Hematopoietic multipotent progenitor cell treated with erythropoietin and hydrocortisone succinate and interleukin-3 and kit ligand, for 15 days (in vitro differentiated cells): ENCODE measurements at places on chromosomes 7 and 10.

DNA sequence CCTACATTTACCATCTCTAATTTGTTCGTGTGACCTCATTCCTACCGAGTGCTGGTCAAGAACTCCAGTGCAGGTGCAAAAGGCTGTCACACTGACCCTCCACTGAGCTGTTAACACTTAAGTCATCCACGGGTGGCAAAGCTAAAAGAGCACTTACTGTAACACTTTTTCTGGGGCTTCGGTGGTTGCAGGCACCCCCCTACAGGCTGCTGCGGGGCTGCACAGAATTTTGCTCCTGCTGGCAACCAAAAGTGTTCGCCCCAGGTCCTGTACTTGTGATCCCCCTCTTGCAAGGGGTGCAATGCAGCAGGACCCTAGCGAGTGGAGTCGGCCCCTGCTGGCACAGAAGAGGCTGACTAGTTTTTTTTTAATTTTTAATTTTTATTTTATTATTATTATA, 298.9 kb upstream of the CNTNAP2 start:
- DNase-seq = no peak

DNA sequence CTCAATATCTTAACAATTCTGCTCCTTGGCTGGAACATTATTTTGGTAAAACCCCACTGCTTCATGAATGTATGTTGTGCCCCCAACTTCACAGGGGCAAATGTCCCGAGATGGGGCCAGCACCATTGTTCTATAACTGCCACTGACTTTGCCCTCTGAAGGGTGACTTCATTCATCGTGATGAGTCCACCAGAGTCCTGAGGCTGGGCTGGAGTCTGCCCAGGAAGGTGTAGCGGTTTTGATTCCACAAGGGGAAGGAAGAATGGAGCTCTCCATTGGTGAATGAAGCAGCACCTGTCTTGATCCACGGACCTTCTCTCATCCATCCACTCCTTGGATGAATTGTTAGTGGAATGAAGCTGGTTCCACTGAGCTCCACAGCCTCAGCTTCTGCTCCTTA, 18.4 kb downstream of the AKR1B1 start:
- DNase-seq = no peak

GRCh38 chr7:112959276-112959675, 127.4 kb downstream of the GPR85 start:
- no peak for DNase-seq

DNA sequence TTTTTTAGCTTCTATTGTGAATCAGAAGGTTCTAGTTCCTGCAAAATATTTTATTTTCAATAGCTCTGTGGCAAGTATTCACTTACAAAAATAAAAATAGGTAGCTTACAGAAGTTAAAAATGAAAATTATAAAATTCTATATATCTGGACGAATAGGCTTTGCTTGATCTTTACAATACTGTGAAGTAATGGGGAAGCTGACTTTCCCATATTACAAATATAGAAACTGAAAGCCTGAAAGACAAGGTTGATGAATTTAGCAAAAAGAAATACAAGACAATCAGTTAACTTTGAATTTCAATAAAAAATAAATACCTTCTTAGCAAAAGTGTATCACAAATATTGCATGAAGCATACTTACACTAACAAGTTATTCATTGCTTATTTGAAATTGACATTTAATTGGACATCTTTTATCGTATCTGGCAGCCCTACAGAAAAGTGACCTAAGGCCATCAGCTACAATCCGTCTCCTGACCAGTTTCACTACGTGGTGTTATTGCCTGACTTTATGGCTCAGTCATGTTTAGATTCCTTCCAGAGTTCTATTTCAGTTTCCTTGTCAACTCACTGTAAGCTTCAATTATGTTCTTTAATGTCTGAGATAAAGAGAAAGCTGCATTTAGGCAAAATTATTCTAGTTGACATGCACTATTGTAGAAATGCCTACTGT, 310.5 kb upstream of the HGF start:
- no peak for DNase-seq

DNA sequence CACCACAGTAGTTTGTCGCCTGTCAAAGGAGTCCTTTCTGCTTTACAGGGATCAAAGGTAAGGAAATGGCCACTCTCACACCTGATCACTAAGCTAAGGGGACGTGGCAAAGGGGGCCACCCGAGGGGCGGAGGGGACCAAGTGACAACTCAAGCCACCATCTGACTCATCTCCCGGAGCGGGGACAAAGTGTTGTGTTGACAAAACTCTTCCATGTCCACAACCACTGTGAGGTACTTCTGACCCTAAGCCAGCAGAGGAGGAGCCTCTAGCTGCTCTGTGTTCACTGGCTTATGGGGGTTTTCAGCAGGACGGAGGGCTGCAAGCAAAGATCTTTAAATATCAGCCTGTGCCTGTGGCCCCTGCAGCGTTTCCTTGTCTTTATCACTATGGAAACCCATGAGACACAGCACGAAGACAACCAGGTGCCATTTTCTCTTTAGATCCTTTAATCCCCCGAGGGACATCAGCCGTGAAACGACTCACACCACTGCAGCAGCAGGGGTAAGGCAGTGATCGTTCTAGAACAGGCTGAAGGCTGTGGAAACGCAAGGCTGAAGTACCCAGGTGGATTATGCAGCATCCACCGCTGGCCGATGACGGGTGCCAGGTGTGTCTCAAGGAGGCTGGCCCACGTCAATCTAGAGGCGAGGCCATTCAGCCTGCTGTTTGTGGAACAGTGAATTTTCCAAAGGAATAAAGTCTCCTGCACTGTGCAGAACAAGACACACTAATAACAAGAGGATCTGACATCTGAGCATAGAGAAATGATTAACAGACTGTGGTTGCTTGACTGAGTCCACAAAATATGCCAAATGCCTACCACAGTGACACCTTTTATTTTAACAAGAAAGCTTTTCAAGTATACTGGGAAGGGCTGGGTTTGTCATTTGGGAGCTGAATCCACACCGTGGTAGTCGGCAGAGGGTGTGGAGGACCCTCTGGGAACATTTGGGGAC, 26.6 kb upstream of the DDC start:
- no peak for DNase-seq

DNA sequence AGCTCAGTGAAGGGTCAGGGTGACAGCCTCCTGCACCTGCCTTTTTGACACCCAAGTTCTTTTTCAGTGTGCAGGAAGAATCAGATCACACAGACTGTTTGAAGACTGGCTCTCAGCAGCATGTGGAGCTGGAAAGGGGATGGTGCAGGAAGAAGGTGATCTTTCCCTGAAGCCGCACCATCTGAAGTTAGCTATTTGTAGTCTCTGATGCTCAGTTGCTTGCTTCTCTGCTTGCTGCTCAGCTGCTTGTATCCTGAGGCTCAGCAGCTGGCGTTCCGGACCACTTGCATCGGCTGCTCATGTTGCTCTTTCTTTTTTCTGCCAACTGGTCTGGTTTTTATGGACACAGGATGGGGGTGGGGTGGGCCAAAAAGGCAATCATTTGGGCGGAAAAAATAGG, 15.8 kb upstream of the DNMBP start:
- no peak for DNase-seq
